ENCODE measurements at places on chromosomes 2 and 18.

GRCh38 chr18:42958353-42958752, 157.1 kb downstream of the RIT2 start:
- no peak for DNase-seq

GRCh38 chr2:133867166-133867565, 298.9 kb upstream of the NCKAP5 start:
- DNase-seq = no peak

DNA sequence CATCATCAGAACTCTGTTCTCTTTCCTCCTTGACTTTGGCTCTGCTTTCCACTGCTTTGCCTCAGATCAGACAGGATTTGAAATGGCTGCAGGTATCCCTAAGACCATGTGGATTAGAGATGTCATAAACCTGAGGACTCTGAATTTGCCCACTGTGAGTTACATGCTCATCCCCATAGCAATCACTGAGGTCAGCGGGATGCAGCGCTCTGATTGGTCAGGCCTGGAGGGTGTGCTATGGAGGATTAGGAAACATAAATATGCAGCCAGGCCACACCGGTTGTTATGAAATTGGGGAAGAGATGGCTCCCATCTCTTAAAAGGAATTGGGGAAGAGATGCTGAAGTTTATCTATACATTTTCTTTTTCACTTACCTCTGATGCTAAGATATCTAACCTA, 73.7 kb upstream of the DNAJC10 start:
- DNase-seq = peak; percentile 44

DNA sequence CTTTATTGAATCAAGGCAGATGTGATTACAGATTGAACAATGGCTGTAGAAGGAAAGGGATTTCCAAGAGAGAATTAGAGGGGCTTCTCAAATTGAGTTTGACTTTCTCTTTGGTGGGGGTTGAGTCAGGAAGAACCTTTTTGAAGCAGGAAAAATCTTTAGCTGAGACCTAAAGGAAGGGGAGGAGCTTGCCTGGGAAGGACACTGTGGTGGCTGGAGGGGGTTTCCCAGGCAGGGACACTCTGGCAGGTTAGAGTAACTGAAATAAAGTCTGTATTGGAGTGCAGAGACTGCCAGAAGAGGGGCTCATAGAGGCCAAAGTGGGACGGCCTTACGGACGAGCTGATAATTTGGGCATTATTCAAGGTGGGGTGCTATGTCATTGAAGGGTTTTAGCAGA, 69.3 kb downstream of the NEDD4L start:
- DNase-seq = no peak

- DNase-seq = no peak
Observed at GRCh38 chr18:70024829-70025228, 77.2 kb upstream of the CD226 start.

DNA sequence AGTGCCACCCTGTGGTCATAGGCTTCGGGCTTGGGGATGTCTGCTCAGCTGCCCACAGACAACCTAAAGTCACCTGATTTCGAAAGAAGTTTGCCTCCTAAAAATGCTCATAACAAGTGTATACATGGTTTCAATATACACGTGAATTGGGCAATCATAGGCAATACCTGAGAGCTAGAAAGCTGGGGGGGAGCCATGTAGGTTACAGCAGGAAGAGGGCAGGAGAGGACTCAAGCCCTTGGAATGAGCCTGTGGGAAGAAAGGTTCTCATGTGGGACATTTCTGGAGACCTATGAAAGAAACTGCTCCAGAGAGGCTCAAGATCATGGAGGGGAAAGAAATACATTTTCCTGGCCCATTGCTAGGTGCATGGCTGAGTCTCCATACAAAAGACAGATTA, 109.7 kb downstream of the ACOXL start:
- DNase-seq = peak; percentile 19

DNA sequence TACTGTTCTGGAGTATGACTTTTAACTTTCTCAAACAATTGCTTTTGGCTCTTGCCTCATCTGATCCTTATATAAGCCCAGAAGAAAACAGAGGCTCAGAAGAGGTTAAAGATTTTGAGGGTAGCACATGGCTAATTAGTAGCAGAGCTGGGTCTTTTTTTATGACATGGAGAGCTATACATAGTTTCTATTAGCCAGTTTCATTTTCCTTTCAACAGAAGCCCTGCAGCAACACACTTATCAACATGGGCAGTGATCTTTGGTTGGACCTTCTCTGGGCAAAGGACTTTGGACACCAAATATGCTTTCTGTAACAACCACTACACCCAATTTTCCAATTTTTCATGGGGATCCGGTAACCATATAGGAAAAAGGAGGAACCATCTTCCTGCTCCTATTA, 64.9 kb downstream of the NCKAP5 start:
- DNase-seq = no peak

- no peak for DNase-seq
Observed at GRCh38 chr2:221334481-221335218, 237.5 kb downstream of the EPHA4 start.

- peak; percentile 24 for DNase-seq
Observed at GRCh38 chr2:69177785-69178636, 165.0 kb downstream of the ANTXR1 start.

- no peak for DNase-seq
Observed at GRCh38 chr2:234375176-234375880, 121.6 kb downstream of the ARL4C start.

DNA sequence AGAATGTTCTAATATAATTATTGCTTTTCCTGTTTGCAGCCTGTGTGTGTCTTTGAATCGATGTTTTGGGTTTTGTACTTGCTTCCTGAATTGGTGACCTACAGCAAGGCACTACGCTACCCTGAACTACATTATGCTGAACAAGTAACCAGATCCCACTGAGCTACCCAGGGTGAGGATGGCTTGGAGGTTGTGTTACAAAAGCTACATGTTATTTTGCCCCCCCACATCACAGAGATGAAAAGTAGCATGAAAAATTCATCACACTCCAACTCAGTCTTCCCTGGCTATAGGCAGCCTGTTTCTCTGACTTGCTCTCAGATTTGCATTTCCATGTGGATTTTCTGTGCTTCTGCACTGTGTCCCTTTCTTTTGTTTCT, 162.1 kb downstream of the LDLRAD4 start:
- no peak for DNase-seq

- DNase-seq = no peak
Observed at GRCh38 chr2:220948579-220948978, 623.5 kb downstream of the EPHA4 start.

- DNase-seq = no peak
Observed at GRCh38 chr2:1591461-1591770, 152.9 kb downstream of the PXDN start.

DNA sequence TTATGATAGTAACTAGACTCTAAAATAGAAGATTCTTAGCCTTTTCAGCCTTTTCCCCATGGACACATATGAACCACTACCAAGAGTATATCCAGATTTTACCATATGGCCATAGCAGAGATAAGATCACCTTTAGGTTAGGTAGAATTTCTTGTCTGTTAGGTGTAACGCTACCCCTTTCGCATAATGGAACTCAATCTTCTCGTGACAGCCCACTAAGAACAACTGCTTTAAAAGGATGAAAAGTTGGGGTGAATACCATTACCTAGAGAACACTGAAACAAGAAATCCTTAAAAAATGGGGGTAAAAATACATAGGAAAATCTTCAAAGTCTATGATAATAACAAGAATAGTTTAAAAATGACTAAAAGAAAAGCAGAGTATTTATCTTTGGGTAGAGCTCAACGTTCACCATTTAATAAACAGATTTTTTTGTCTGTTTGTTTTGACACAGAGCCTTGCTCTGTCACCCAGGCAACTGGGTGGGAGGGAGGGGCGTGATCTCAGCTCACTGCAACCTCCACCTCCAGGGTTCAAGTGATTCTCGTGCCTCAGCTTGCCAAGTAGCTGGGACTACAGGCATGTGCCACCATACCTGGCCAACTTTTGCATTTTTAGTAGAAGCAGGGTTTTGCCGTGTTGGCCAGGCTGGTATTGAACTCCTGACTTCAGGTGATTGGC, 67.2 kb downstream of the VIL1 start:
- no peak for DNase-seq

DNA sequence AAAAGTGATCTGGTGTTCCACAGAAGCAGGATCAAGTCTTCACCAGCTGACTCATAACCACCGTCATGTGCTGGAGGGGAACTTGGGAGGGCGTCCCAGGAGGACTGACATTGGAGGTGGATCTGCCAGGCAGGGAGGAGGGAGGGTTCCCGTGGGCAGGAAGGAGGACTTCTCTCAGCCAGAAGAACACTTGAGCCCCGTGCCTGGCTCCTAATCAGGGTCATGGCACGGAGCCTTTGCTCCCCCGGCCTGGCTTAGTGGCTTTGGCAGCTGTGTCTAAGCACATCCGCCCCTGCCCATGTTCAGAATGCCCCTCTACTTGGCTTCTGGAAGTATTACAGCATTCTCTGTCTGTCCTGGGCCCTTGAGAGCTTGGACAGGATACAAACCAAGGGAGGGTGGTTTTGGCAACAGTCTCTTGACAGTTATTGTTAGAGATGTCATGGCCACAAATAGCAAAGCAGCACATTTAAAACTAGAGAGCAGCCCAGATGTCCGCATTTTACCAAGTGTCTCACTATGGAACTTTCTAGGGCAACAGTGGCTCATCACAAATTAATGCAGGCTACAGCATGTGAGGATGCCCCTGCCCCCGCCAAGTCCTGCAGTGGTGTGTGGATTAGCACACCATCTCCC, 11.5 kb downstream of the PPP1R7 start:
- no peak for DNase-seq

- no peak for DNase-seq
Observed at GRCh38 chr18:76874642-76875389, 52.5 kb downstream of the ZNF236 start.

DNA sequence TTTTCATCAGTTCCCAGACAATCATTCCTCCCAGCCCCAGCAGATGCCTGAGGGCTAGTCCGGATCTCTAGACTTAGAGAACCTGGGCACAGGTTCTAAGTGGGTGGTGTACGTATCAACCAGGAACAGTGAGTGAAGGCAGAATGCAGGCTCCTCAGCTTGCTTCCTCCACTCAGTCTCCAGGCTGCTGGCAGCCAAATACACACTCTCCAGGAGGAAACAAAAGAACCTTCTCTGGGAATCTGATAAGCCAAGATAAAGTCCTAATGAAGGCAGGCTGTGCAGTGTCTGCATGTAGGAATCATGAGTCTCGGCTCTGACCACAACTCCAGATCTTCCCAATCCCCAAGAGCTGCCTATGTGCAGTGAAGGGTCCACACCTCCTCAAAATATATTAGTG, 245.7 kb downstream of the SP3 start:
- DNase-seq = no peak

GRCh38 chr2:35416391-35417140, 939.0 kb upstream of the CRIM1 start:
- no peak for DNase-seq

DNA sequence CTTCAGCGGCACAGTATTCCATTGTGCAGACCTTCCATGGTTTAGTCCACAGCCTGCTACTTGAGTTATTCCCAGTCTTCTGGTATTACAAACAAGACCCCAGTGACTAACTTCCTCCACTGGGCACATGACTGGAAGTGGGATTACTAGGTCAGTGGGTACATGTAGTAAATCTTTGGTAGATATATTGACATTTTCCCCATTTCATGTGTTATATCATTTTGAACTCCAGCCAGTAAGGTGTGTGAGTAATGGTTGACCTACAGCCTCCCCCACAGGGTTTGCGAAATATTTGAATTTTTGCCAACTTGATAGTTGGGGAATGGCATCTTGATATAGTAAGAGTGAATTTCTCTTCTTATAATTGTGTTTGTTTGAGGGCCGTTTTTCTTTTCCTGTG, 58.8 kb downstream of the RNF144A start:
- no peak for DNase-seq

DNA sequence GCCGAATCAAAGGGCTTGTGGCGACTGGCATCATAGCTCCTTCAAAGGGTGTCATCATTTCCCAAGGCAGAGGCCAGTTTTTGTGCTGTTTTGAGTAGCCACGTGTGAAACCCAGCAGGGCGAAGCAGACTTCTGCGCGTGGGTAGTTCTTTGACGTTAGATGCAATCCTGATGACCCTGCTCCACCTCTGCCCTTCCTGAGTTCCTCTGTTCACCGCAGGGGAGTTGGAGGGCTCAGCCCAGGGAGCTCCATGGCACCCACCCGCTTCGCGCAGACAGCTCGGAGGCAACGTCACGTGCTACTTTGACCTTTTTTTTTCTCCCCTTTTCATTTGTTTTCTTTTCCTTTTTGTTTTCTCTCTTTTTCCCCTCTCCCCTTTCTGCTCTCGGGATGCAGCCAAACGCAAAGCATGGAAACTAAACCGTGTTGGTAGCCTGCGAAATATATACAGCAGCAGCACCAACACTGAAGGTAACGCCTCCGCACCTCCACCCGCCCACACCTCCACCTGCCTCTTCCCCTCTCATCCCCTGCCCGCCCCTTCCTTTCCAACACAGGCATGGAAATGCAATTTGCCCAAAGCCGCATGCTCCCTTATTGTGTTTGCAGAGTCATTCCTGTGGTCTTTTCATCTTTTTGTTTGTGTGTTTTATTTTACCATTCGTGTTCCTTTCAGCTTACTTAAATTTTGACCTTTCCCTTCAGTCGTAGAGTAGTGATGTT, 153.6 kb downstream of the GBX2 start:
- peak; percentile 57 for DNase-seq

Data from SW480 (cell line).